ENCODE measurements at places on chromosomes 4 and X. TPM values are rescaled to one million over a fixed set of nuclear protein-coding genes. Genes with fewer than 3 reads are reported as not detected.

GRCh38 chr4:85639946-85640345 is 165.0 kb downstream of the ARHGAP24 start:
- no peak for DNase-seq

GRCh38 chr4:166341992-166342391 is 469.0 kb downstream of the TLL1 start:
- DNase-seq: no peak

DNA sequence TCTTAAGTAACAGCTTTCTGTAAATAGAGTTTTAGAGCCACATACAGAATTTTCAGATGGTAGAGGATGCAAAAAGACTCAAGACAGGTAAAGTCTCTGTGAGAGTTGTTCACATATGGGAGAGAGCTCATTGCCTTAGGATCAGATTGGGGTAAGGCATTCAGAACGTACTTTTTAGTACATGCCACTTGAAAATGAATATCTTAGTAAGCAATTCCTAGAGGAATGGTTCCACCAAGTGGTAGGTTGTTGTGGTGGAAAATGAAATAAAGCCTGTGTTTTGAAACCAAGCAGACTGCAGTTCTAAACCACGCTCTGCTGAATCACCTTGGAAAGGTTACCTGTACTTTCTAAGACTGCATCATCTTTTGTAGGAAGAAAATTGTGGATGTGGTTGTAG is 547.0 kb upstream of the LCORL start:
- no peak for DNase-seq

DNA sequence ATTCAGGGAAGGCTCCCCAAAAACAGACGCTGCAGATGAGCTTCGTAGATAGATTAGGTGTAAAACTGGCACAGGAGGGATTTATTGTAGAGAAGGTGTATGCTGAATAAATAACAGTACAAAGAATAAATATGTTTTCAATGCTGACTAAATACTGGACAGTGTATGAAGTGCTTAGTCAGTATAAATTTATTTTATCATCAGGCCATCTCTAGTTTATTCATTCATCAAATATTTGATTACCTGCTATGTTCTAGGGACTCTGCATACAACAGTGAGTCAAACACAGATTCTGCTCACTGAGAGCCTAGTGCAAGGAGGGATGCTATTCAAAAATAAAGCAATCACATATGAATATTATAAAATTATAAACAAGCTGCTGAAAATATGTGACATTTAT is 63.6 kb upstream of the TSPAN5 start:
- no peak for DNase-seq

Gene FAM184B
- total RNA-seq: not detected

GRCh38 chrX:703466-703865 is 72.9 kb downstream of the SHOX start:
- no peak for DNase-seq

DNA sequence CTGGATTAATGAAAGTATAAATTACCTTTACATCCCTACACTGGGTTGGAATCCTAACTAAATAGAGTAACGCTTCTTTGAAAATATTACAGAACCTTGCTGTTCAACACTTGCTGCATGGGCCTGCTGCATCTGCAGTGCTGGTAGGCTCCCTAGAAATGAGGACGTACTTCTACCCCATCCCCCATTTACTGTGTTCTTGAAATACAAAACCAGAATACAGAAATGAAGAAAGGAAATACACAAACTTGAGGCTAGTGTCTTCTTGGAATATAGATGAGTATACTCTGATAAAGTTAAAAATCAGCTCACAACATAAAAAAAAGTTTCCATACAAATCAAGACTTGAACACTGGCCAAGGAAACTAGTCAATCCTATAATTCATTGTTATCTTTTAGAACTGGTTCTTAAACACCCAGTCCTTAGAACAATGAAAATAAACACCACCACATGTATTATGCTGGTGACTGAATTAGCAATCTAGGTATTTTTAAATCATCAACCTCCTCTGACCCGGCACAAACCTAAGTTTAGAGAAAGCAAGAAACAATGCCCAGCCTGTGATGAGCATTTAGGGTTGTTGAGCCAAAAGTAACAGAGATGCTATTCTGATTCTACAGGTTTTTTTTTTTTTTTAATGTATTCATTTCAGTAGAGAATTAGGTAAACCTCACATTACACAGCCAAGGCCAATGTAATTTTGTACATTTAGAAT is 49.7 kb downstream of the ATP8A1 start:
- DNase-seq: no peak

Gene OCIAD1
- 85.7 TPM for total RNA-seq

DNA sequence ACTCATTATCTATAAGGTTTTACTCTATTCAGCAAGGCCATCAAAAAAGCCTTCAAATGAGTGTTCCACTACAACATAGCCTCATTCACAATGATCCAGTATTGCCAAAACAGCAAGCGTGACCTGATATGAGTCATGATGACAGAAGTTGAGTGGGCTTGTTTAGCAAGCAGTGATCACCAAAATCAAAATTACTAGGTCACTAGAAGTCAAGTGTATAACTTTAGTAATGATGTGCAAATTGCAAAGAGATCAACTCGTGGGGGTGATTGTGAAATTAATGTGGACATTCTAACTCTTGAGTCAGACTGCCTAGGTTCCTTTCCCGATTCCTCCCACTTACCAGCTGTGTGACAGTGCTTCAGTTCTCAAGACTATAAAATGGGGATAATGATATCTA is 124.5 kb downstream of the CHM start:
- DNase-seq: no peak

GRCh38 chrX:9456250-9457074 is 8.4 kb upstream of the TBL1X start:
- no peak for DNase-seq

Gene CDX4
- total RNA-seq: not detected

Gene CFP
- 18.3 TPM for total RNA-seq

- DNase-seq: no peak
Observed at GRCh38 chr4:33088713-33089112, 2368.5 kb downstream of the PCDH7 start.

Gene RAP2C
- total RNA-seq: 52.0 TPM

Gene CNKSR2
- total RNA-seq: 14.8 TPM

Gene CXCL5
- not detected for total RNA-seq

DNA sequence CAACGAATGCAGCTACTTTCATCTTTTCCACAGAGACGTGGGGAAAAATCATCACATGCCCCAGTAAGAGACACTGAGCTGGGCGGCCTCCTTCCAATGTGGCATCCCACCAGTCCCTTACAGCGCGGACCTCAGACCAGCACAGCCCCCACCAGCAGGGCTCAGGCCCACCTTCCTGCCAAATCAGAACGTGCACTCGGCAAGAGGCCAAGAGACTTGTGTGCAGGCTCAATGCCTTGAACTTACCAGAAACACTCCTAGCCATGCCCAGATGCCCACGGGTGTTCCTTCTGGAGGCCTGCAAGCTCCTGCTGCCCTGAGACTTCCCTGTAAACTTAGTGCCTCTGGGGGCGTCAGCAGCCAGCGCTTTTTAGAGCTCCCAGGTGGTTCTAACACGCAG is 31.2 kb downstream of the WDR1 start:
- no peak for DNase-seq

Gene PFKFB1
- total RNA-seq: 0.31 TPM

GRCh38 chrX:139026811-139027210 is 315.3 kb upstream of the FGF13 start:
- DNase-seq: no peak

Gene EGFL6
- not detected for total RNA-seq

Gene MAOA
- not detected for total RNA-seq

Gene CXCL10
- not detected for total RNA-seq

DNA sequence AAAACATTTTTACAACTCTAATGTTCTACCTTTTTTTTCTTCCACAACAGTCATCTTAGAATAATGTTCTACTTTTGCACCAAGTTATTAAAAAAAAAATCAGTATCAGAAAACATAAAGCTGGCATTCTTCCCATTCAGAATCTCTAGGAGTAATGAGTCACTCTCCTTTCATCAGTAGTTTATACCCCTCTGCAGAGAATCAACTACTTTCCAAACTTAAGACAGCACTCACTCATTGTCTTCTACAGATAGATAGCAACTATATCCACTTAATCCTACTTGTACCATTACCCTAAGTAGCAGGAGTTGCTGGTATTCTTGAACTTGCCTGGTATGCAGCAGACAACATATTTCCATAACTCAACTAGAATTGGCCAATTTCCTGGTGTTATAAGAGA is 3.2 kb downstream of the TIGD4 start:
- no peak for DNase-seq

DNA sequence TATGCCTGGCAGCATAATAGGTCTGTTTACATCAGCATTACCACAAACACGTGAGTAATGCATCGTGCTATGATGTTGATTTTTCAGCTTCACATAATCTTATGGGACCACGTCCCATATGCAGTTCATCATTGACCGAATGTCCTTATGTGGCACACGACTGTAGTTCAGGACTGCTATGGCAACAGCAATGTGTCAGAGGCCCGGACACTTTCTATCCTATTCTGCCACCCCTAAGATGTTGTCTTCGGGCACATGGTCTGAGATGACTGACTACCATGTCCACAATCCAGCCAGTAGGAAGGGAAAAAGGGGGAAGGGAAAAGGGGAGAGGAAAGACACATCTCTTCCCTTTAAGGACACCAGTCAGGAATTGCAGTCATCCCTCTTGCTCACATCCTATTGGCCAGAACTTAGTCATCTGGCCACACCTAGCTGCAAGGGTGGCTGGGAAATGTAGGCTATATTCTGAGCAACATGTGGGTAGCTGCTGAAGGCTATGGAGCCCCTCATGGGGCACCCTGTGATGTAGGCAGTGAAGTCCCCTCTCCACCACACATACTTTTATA is 196.0 kb upstream of the RBPJ start:
- DNase-seq: no peak

Gene HSFX4
- not detected for total RNA-seq

DNA sequence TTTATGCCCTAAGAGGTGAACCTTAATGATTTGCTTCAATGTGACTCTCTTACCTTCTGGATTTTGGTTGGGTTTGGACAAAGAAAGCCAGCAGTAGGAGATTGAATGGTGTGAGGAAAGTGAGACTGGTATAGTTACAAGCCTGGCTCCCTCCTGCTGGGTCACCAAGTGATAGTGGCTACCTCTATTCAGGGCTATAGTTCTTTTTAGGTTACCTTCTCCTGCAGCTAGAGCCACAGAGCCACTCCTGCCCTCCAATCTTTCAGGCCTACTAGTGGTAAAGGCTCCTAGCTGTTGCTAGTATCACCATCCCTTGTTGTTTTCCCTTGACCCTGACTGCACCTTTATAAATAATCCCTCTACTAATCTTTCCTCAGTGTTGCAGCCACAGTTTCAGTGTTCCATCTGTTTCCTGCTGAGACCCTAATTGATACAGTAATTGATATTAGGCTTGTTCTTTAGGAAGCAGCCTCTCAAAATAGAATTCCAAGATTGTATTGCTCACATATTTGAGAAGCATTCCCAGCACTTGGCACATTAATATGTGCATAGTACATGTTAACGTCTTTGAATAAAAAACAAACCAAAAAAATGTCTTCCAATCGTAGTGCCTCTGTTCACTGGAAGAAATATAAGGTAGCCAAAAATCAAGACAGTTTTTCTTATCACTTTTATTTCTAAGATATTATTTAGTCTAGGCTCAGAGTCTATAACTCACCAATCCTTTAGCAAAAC is 82.3 kb downstream of the SRPX start:
- no peak for DNase-seq

Gene NMU
- total RNA-seq: not detected

DNA sequence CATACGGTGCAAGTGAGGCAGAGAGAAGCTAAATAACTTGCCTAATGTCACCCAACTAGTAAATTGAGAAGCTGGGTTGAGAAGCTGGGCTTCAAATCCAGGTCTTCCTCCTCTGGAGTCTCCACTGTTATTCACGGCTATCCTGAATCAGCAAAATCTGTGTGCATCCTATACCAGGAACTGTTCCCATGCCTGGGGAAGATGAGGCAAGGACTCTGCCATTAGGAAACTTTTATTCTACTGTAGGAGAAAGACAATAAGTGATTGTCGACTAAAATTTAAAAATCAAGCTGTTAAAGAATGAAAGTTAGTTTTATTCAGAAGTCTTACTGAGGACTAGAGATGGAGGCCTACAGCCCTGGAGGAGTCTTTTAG is 872 bp upstream of the TEC start:
- DNase-seq: no peak

Gene OTUD4
- 81.1 TPM for total RNA-seq

Gene SPANXN1
- not detected for total RNA-seq

Gene SPANXN4
- not detected for total RNA-seq

DNA sequence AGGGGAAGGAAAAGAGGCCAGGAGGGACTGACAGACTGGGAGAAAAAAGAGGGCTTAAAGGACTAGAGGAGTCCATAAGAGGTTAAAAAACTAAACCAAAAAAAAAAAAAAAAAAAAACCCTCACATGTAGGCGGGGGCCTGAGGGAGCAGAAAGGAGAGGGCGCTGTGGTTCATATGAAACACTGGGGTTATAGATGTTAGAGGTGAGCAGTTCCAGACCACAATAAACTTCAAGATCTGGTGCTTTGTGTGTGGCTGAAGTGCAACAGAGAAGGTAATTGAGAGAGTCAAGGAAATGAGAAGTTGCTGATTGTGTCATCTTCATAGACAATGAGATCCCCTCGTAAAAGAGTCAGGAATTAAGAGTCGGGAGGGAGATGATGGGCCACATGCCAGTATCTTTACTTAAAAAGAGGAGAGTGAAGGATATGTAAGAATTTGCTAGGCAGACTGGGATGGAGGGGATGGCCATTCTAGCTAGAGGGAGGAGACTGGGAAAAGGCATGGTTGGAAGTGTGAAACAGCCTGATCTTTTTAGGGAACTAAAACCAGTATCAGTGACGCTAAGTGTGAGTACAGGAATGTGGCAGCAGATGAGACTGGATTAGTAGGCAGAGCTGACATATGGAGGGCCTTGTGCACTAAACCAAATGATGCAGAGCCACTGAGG is 18.4 kb upstream of the OGT start:
- peak; percentile 50 for DNase-seq

GRCh38 chr4:48103483-48104139 is 30.4 kb downstream of the TXK start:
- no peak for DNase-seq

DNA sequence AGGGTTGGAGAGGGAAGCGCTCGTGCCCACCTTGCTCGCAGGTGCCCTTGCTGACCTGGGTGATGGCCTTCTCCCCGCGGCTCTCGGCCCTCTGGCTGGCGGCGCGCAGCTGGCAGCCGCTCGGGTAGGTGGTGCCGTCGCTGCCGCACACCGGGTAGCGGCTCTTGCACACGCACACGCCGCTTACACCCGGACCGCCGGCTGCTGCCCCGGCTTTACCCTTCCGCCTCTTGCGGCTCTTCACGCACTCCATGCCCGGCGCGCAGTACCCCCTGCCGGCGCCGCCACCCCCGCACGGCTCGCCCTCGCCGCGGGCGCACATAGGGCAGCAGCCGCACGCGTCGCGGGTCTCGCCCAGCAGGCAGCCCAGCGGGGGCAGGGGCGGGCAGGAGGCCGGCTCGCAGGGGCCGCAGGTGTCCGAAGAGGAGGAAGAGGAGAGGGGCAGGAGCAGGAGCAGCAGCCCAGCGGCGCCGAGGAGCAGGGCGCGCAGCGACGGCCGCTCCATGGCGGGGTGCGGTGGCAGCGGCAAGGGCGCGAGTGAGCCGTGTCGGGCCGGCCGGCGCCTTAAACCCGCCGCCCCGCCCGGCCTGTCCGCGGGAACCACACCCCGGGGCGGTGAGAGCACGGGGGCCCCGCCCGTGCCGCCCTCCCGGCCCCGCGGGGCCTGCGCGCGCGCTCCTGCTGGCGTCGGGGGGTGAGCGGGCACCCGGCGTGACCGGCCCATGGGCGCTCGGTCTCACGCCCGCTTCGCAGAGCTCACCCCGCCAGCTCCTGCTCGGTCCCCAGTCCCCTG is at the start of gene IGFBP7:
IGFBP7 (minus strand) TSS at position 539 of the 793 bp plus-strand sequence; CDS start at position 505, 34 bp downstream.
- peak; percentile 9 for DNase-seq

- DNase-seq: no peak
Observed at GRCh38 chrX:36443007-36443406, 523.5 kb downstream of the CFAP47 start.

All from CD4-positive, alpha-beta T cell (primary cell).